ENCODE measurements at places on chromosomes 12 and 14. TPM values are rescaled to one million over a fixed set of nuclear protein-coding genes. Genes with fewer than 3 reads are reported as not detected.

- DNase-seq = peak; percentile 53
These were observed 30.1 kb upstream of the NEDD1 start for GRCh38 chr12:96876966-96877365.

GRCh38 chr12:74455429-74455828 lies 82.2 kb upstream of the ATXN7L3B start:
- DNase-seq = no peak

GRCh38 chr12:116299665-116300328 lies 22.3 kb upstream of the MED13L start:
- no peak for DNase-seq

The SERPINA1 gene
- 0.29 TPM for total RNA-seq

The CLEC4E gene
- not detected for total RNA-seq

DNA sequence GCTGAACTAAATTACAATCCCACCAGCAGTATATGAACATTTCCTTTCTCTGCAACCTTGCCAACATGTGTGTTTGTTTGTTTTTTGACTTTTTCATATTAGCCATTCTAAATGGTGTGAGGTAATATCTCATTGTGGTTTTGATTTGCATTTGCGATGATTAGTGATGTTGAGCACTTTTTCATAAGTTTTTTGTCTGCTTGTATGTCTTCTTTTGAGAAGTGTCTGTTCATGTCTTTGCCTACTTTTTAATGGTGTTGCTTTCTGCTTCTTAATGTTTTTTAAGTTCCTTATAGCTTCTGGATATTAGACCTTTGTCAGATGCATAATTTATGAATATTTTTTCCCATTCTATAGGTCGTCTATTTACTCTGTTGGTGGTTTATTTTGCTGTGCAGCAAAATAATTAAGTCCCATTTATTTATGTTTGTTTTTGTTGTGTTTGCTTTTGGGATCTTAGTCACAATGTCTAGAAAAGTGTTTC lies 1262.9 kb downstream of the FSCB start:
- no peak for DNase-seq

DNA sequence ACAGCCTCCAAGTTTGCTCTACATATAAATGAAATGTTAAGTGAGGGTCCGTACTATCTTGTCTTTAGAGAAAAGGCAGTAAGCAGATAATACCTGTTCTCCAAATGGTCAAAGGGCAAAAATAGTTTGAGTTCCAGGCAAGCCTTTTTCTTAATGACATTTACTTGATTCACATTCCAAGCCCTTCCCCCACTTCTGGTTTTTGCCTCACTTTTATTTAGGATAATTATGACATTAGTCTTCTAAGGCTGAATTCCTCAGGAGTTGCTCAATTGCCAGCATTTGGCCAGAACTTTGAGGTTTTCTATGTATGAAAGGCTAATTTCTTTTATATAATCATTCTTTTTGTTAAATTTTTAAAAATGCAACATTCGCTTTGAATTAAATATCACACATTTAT lies 62.5 kb upstream of the DUSP6 start:
- DNase-seq = peak; percentile 77

- peak; percentile 95 for DNase-seq
These were observed at the start of gene C14orf132 for GRCh38 chr14:96038920-96039632. C14orf132 (plus strand) TSS chr14:96039362; CDS start chr14:96039501, 139 bp downstream.

DNA sequence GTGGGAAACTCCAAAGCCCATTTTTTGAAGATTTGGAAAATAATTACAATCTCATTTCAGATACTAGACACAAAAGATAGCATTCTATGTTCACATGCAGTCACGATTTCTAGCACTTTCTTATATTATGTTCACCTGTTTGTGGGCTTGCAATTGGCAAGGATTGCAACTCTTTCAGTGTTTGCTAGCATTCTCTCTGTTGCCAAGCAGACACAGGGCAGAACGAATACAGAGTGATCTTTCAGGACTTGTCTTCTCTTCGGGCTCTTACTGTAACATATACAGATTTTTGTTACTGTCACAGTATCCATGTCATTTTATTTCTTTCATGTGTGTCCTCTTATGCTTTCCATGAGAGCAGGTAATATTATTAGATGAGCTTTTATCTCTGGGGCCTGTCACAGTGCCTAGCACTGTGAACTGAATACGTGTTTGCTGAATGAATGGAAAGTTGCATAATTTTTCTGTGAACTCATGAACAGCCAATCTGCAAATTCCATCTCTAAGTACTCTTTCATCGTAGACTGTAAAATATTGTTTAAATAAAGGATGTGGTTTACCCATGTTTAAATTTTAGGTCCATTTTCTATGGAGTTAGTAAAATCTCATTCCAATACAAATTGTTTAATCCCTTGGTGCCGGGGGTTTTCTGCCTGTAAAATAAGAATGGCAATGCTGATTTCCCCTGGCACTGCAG lies 105.1 kb downstream of the BMP4 start:
- no peak for DNase-seq

DNA sequence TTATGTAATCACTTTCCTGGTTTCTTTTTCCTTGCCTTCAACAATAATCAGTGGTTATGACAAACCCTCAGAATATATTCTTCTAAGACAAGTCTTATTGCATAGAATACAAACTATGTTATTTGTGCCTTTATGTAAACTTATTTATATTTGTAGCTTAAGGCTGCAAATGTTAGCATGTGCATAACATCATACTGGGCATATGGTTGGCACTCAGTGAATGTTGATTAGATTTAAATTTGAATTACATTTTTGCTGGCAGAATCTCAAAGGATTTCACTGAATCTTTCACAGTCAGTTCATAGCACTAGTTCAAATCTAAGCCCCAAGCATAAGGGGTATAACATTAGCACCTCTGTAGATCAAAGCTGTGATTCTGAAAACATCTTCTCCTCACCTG lies 113.2 kb upstream of the AEBP2 start:
- DNase-seq = no peak

The MCRS1 gene
- total RNA-seq = 51.0 TPM

The TAS2R43 gene
- not detected for total RNA-seq

All from osteoblast (primary cell).